NCI-H1436 (cell line): ENCODE measurements at places on chromosomes 5 and 9.
A peak's percentile ranks its signal among the peaks of the same experiment; 100 is the strongest.

- DNase-seq, result no peak
Observed at GRCh38 chr9:94139672-94140417, 55.6 kb downstream of the PTPDC1 start.

- DNase-seq, result no peak
Observed at GRCh38 chr9:2210201-2210600, 195.1 kb downstream of the SMARCA2 start.

GRCh38 chr5:13976867-13977830 is 32.7 kb upstream of the DNAH5 start:
- DNase-seq, result peak; percentile 10

DNA sequence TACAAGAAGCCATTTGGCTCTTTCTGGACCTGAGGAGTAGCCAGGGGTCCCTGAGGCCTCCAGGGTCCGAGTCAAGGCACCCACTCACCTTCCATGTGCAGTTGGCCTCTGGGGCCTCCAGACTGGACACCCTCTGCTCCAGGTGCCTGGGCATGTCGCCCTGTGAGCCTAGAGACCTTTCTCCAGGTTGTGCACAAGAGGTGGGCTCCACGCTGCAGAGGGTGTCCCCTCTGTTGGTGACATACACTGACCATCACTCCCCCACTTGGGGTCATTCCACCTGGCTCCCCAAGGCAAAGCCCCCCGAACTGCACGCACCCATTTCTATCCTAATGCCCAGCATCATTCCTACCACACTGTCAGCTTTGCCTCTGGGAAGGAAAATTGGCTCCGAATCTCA is 48.8 kb downstream of the RASGEF1C start:
- no peak for DNase-seq

- no peak for DNase-seq
Observed at GRCh38 chr5:177552839-177553455, 1.4 kb downstream of the FAM193B start.

GRCh38 chr9:3330792-3331420 is 194.9 kb downstream of the RFX3 start:
- no peak for DNase-seq

- DNase-seq, result no peak
Observed at GRCh38 chr5:146130440-146131045, 25.2 kb upstream of the PLAC8L1 start.

DNA sequence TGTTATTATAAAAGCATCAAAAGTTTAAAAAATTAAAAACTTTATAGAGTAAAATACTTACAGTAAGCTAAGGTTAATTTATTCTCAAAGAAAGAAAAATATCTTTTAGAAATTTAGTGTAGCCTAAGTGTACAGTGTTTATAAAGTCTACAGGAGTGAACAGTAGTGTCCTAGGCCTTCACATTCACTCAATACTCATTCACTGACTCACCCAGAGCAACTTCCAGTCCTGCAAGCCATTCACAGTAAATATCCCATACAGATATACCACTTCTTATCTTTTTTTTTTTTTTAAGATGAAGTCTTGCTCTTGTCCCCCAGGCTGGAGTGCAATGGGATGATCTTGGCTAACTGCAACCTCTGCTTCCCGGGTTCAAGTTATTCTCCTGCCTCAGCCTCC is 73.1 kb upstream of the FST start:
- DNase-seq, result no peak

GRCh38 chr5:42612750-42613366 is 143.8 kb upstream of the CCDC152 start:
- no peak for DNase-seq

DNA sequence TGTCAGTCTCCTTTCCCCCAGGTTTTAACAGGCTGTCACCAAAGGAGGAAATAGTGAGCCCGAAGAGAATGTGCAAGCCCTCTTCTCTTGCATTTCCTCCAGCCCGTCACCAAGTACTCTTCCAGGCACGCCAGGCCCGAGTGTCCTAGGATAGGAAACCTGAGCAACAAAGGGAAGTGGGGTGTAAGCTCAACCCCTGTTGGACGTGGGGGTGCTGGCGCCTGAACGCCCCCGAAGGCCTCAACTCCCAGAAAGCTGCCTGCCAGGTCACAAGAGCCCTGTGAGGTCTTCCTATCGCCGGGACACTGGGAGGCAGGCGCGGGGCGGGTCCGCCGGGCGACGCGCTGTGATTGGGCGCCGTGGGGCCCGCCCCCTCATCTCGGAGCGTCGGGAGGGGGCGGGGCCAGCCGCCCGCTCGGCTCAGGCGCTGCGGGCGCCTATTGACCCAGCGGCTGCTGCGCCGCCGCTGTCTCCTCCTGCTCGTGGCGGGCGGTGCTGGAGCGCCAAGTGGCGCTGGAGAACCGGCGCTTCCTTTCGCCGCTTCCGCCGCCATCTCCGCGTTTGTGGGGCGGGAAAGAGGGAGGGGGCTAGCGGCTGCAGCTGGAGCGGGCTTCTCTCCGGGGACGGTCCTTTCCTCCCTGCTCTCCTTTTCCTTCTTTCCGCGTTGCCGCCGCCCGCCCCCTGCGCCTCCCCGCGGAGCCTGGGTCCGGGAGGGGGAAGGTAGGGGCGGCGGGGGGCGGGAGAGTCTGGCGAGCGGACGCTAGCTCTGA is 572 bp upstream of the MAN2A1 start:
- DNase-seq, result peak; percentile 84

- DNase-seq, result no peak
Observed at GRCh38 chr9:81804306-81804705, 115.0 kb upstream of the TLE1 start.

- DNase-seq, result no peak
Observed at GRCh38 chr5:143562935-143563334, 159.4 kb upstream of the NR3C1 start.

DNA sequence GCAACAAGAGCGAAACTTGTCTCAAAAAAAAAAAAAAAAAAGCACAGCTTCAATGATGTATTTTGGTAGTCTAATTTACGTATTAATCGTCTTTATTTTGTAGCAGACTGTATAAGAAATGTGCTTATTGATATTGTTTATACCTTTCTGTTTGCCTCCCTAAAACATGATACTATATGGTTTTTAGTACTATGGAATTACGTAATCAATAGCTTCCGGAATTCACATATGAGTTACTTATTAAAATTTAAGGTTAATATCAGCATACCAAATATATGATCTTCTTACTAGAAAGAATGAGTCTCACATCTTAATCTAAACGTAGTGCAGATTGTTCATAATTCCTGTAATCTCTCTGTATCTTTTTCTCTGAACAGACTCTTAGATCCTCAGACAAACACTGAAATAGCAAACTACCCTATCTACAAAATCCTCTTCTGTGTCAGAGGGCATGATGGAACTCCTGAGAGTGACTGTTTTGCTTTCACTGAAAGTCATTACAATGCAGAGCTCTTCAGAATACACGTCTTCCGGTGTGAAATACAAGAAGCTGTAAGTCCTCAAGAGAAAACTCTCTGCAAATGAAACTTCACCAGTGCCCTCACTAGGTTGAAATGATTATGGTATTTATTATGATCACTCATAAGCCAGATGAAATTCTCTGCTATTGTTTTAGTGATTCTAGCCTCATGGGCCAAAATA is 44.4 kb upstream of the GPR21 start:
- DNase-seq, result no peak

GRCh38 chr9:2743937-2744529 is 26.7 kb downstream of the KCNV2 start:
- DNase-seq, result no peak

DNA sequence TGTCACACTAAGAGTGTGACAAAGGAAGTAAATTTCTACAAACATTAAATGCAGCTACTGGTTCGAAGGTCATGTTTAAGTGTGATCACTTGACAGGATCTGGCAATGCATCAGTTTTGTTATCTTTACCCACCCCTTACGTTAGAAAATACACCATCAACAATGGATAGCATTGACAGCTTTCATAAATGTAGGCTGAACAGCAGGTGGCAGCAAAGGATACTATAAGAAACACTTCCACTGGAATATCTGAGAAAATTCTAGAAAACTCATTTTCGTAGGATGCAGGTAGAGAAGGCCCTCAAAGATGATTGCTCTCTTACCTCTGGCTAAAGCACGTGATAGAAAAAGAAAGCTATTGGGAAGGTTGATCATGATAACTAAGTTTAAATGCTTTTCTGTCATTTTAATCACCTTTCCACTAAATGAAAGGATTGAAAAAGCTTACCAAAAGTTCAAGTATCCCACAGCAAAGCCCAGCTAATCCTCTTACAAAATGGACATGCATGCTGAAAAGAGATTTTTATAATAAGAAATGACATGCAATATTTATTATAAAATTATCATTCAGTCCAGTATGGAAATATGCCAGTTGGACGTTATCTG is 292.5 kb downstream of the PARP8 start:
- DNase-seq, result peak; percentile 61

- DNase-seq, result no peak
Observed at GRCh38 chr9:96649620-96650324, 5.3 kb downstream of the PRXL2C start.

GRCh38 chr5:177496070-177496726 is 1.2 kb downstream of the PDLIM7 start:
- no peak for DNase-seq

DNA sequence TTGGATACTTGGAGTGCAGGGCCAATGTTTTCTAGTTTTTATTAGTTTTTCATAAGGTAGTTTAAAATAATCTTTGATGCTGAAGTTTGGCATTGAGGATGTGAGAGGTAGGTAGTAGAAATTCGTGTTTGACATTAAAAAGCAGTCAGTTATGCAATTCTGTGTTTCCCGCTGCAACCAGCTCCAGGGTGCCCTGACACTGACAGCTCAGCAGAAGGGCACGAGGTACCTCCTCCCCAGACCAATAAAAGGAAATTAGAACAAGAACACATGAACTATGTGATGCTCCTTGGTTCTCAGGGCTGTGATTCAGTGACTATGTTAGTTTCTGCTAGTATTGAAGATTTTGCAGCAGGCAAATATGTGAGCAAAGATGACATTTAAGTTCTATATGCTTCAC is 40.2 kb downstream of the NSUN2 start:
- DNase-seq, result no peak

DNA sequence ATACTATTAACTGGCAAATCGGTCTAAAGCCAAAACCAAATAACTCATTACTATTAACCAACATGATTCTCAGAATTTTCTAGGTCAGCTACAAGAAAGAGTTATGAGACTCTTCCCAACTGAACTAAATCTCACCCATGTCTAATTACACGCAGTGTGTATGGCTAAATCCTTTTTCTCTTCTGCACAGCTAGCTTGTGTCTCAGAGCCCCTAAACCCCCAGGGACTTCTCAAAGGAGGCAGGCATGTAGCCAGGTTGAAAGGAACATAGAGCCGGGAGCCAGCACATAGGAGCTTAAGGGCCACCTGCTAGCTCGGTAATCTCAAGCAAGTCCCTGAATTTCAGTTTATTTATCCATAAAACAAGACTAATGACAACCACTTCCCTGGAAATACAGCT is 2.2 kb upstream of the GZMK start:
- DNase-seq, result peak; percentile 35

DNA sequence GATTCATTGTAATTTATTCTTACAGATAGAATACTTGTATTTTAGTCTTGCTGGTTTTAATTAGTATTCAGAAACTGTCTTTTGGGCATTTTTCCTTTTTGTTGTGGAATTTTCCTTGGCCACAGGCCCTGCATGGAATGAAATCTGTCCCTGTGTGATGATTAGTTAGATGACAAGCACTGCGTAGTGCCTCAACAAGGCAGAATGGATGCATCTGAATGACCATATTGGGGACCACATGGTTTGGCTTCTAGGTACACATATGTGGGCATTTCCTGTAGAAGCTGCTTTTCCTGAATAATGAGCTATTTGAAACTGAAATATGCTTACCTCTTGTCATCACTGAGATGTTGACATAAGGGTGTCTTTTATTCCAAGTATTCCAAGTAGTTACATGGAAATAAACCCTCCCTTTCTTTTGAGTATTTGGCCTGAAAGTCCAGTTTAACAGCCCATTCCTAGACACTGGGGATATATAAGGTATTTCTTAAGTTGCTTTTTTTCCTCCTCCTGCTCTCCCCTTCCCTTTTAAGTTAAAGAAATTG is 147.3 kb downstream of the YTHDC2 start:
- DNase-seq, result no peak

DNA sequence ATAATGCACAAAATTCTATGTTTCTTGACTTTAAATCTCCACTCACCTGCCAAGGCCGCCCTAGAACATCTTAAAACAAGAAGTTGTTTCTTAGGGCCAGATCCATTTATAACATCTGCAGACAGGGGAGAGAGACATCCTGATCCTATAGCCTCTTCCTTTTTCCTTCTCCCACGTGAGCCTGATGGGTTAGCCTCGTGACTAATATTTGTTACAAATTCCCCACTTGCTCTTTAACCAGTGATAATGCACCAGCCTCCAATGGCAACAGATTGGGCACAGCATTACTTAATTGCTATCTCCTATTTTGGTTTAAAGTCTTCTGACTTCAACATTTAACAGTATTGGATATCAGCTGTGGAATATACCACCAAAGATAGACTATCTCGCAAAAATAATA is 196.5 kb downstream of the GADD45G start:
- no peak for DNase-seq

GRCh38 chr5:176167800-176168199 is 70.4 kb upstream of the SIMC1 start:
- DNase-seq, result no peak

DNA sequence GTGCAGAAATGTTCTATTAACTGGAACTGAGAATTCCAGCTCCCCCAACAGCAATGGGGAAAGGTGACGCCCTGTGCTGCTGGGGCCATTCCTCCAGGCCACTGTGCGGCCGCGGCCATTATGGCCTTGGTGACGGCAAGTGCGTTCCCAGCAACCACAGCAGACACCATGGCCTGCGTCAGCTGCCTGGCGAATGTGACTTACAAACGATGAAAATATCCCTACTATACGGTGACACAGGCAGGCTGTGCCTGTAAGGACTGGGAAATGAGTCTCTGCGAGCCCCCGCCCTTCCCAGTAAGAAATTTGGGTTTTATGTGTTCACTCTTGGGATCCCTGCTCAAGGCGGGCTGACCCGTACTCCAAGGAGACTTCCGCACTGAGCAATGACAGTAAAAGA is 20.6 kb downstream of the CLPTM1L start:
- no peak for DNase-seq

DNA sequence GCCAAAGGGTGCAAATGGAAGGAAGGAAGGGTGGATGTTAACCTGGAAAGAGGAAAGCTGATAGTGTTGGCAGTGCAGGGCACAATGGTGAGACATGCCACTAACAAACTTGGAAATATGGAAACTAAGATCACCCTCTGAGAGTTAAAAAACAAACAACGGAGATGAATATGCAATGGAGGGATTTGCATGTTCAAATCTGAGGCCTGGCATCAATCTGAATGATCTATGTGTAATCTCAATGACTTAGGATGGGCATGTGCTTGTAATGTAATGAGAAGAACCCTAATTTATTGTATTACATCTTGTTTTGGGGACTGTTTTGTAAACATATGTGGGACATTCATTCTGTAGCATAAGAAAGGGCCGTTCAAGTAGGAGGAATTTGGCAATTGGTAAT is 54.4 kb downstream of the GLRA1 start:
- no peak for DNase-seq

DNA sequence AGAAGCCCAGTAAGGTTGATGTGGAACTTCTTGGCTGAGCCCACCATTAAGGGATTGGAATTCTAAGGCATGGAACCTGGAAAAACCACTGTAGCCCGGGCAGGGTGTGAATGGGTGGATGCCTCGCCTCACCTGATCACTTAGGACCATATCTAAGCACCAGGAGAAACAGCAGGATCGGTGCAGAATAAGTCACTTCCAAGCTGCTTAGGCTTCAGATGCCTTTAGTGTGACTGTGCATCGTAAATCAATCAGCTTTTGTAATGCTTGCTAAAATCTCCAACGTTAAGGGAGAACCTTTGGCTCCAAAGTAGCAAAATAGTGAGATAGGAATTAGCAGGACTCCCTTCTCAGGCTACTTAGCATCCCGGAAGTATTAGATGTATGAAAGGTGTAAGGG is 103.9 kb upstream of the MEGF10 start:
- DNase-seq, result no peak

GRCh38 chr5:68290847-68291246 is 75.3 kb downstream of the PIK3R1 start:
- no peak for DNase-seq
